ENCODE measurements at places on chromosomes 12 and 14.

DNA sequence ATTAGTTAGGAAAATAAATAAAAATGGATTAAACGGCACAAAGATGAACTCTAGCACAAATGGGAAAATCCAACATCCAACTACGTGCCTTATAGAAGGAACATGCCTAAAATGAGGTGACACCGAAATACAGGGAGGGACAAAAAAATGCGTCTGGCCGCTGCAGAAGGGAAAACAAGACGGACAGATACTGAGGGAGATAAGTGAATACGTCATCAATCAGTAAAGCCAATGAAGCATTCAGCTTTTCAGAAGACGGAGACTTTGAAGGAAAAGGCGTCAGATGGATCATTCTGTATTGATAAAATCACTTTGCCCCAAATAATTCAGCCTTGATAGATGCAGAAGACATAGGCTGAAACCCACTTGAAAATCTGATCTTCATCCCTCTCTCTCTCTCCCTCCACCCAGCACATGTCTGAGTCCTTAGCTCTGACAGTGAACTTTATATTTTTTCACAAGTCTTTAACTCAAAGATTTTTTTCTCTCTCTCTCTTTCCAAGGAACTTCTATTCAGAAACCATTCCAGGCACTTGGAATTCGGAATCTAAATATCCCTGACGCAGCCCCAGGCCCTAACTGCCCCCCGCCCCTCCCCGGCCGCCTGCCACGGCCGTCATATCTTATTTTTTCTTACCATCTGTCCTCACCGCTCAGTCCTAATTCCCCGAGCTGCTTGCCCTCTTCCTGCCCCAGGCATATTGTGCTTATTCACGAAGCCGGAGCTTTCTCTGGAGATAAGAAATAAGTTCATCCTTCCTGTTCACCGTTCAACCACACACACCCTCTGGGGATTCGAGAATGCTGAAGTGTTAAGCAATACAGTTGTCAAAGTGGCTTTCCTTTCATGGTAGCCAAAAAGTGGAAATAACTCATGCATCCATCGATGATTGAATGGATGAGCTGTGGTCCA, 35.5 kb upstream of the RFLNA start:
- DNase-seq: no peak

- no peak for DNase-seq
Observed at GRCh38 chr12:26715232-26715631, 117.8 kb downstream of the ITPR2 start.

- no peak for DNase-seq
Observed at GRCh38 chr14:52547526-52547925, 4.8 kb downstream of the TXNDC16 start.

DNA sequence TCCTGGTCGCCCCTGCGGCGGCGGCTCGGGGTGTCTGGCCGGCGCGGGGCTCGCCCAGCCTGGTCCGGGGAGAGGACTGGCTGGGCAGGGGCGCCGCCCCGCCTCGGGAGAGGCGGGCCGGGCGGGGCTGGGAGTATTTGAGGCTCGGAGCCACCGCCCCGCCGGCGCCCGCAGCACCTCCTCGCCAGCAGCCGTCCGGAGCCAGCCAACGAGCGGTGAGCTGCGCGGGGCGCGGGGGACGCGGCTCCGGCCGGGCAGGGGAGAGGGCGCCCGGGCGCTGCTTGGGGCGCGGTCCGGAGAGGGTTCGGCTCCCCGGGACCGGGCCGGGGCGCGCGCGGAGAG, at the start of gene LGALS3:
Gene LGALS3 (plus strand): TSS at position 167 of the 342 bp plus-strand sequence. CDS start 8,122 bp downstream, outside the sequence.
- DNase-seq: no peak

GRCh38 chr14:24235804-24236688, 3.3 kb downstream of the GMPR2 start:
- no peak for DNase-seq
